Forelimb muscle (tissue), 1 donor: ENCODE measurements at places on chromosomes 1 and 21. TPM values are rescaled to one million over a fixed set of nuclear protein-coding genes. Genes with fewer than 3 reads are reported as not detected.

BRINP2 gene
- polyA plus RNA-seq: 0.35 TPM

BEND5 gene
- polyA plus RNA-seq: 10.3 TPM

FH gene
- 68.7 TPM for polyA plus RNA-seq

DNA sequence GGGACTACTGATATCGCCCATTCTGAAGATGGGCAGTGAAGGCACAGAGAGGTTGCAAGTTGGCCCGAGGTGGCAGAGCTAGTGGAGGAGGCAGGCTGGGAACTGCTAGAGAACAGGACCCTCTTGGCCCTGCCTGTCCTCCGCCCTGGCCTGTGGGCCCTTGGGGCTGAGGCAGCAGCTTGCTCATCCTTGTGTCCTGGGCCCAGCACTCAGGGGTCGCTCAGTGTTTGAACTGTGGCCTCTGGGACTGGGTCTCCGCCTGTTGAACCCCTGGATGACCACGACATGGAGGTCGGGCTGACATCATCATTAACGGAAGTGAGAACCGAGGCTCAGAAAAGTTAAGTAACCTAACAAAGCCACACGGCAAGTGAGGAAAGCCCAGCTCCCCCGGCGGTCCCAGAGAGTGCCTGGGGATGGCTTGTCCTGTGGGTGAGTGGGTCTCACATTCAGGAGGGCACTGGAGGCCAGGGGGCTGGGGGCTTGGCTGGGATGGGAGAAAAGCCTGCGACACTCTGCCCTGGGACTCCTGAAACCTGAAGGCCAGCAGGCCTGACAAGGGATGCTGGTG, 23.0 kb upstream of the DDOST start:
- DNase-seq: no peak

DNA sequence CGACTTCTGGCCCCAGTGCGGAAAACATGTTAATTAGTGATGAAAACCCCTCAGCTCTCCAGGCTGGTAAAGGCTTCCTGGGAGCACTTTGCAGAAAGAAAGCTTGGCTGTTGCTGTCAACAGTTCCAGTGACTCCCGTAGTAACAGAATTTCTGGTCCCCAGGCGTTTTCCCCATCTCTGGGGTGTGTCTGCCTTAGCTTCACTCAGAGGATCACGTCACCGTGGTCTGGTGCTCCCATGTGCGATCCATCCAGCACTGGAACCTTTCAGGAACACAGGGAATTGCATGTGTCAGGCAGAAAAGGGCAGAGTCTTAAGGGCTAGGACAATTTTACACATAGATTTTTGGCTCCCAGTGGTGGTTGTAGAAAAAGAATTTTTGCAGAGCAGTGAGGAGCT, 470.4 kb upstream of the USP24 start:
- no peak for DNase-seq

- no peak for DNase-seq
Measured at GRCh38 chr1:228508840-228509415, 21.7 kb downstream of the RNF187 start.

IGSF3 gene
- 22.1 TPM for polyA plus RNA-seq

- no peak for DNase-seq
Measured at GRCh38 chr1:117275055-117275454, 64.3 kb upstream of the VTCN1 start.

CAMSAP2 gene
- polyA plus RNA-seq: 17.6 TPM

DNA sequence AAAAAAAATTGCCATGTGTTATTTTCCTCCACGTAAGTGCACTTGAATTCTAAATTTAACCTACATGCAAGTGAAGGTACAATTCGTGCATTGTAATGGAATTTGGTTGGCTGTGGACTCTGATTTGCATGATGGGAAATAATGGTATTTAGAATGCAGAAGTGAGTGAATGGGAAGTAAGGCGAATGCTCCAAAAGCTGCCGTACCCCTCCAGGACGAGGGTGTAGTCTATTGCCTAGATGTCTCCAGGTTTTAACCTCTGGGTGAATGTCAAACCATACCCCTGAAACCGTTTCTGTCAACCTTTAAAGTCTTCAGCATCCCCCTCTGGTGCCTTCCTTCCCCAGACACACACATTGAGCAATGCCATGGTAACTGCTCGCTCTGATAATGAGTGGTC, 44.5 kb downstream of the KIAA0040 start:
- DNase-seq: no peak

GRCh38 chr1:25550683-25551310, 7.4 kb downstream of the LDLRAP1 start:
- no peak for DNase-seq

GRCh38 chr1:18461656-18462055, 19.1 kb upstream of the KLHDC7A start:
- DNase-seq: no peak

- no peak for DNase-seq
Measured at GRCh38 chr1:36888811-36889477, 145.4 kb downstream of the GRIK3 start.

- DNase-seq: no peak
Measured at GRCh38 chr1:47182676-47183235, 7.1 kb downstream of the PDZK1IP1 start.

- no peak for DNase-seq
Measured at GRCh38 chr1:204102029-204102611, 29.2 kb downstream of the SOX13 start.

DNA sequence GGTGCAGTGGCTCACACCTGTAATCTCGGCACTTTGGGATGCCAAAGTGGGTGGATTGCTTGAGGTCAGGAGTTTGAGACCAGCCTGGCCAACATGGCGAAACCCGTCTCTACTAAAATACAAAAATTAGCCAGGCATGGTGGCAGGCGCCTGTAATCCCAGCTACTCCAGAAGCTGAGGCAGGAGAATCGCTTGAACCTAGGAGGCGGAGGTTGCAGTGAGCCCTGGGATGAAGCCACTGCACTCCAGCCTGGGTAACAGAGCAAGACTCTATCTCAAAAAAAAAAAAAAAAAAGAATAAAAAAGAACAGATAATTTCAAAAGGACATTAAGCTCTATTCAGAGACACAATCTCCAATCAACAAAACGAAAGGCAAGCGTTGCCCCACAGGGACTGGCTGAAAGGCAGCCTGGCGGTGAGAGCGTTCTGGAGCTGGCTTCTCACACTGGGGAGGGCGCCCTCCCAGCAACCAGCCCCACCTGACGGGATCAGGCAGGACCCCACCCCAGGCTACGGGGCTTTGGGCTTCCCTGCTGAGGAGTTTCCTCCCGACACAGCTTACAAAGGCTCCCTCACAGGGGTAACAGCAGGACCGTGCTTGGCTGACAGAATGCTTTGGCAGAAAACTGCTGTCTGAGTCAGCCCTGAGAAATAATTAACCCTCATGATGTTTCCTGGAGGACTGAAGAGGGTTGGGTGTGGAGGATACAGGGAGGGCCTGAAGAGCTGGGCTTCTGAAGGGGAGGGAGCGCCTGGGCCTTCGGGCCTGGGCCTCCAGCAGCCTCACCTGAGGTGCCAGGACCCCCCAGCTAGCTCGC, 31.1 kb upstream of the SRP9 start:
- DNase-seq: no peak

GRCh38 chr1:154869351-154870114, 548 bp downstream of the KCNN3 start:
- DNase-seq: no peak

- no peak for DNase-seq
Measured at GRCh38 chr21:27505516-27505915, 538.6 kb upstream of the ADAMTS5 start.

GRCh38 chr1:11499601-11500331, 20.8 kb downstream of the DISP3 start:
- no peak for DNase-seq

LCA5L gene
- 1.3 TPM for polyA plus RNA-seq

- DNase-seq: no peak
Measured at GRCh38 chr1:19133360-19133759, 76.7 kb downstream of the UBR4 start.

- DNase-seq: no peak
Measured at GRCh38 chr1:229596925-229597699, 28.8 kb downstream of the TAF5L start.

- DNase-seq: peak; percentile 46
Measured at GRCh38 chr1:218299416-218299815, 14.3 kb downstream of the RRP15 start.

DNA sequence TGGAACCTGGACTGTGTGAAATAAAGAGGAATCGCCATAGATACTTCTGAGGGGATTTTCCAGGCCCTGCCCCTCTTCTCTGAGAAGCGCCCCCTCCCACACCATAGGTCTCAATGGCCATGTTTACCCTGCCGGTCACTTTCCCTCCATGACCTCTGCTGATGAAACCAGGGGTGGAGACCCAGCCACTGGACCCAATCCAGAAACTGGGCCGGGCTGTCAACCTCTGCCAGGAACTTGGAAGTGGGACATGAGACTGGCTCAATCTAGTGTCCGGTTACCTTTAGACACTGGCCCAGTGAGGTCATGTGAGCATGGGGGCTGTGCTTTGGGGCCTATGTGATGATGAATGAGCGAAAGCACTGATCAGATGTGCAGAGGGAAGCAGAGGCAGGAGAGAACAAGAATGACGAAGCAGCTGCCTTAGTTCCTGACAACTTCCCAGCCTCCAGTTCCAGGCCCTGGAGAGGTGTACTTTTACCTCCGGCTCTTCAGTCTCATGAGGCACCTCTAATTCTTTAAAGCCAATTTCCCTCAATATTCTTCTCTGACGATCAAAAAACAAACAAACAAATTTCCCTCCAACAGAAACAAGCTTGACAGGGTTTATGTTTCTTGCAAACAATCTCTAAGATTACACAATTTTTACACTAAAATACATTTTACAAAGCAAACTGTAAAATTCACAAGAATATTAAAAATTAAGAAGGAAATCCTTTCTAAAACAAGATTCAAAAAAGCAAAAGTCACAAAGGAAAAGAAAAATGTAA, 4.9 kb downstream of the ASAP3 start:
- no peak for DNase-seq

DNA sequence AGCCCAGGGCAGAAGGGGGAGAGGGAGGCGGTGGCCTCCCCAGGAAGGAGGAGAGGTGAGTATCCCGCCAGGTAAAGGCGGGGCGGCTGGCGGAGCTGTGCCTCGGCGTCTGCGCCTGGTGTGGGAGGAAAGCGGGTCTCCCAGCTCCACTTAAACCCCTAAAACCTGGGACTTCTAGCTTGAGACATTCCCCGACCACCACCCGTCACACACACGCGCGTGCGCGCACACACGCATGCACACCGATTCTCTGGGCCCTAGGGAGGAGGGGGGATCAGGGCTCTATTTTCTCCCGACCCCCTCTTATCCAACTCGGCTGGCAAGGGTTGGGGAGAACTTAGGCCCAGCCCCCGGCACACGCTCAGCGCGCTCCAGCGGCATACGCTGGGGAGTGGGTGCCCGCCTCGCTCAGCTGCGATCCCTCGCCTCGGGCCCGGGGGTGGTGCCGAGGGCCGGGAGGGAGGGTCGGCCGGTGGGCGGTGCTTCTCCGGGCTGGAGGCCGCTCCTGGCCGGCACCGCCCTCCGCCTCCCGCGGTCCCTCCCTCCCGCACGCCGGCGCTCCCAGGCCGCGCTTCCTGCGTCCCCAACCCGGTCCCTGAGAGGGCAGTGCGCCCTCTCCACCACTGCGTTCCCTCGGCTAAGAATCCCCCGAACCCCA, at the start of gene TMEM51:
Gene TMEM51 (plus strand): TSS at position 564 of the 658 bp plus-strand sequence. CDS start 61,341 bp downstream, outside the sequence.
- DNase-seq: no peak

DNA sequence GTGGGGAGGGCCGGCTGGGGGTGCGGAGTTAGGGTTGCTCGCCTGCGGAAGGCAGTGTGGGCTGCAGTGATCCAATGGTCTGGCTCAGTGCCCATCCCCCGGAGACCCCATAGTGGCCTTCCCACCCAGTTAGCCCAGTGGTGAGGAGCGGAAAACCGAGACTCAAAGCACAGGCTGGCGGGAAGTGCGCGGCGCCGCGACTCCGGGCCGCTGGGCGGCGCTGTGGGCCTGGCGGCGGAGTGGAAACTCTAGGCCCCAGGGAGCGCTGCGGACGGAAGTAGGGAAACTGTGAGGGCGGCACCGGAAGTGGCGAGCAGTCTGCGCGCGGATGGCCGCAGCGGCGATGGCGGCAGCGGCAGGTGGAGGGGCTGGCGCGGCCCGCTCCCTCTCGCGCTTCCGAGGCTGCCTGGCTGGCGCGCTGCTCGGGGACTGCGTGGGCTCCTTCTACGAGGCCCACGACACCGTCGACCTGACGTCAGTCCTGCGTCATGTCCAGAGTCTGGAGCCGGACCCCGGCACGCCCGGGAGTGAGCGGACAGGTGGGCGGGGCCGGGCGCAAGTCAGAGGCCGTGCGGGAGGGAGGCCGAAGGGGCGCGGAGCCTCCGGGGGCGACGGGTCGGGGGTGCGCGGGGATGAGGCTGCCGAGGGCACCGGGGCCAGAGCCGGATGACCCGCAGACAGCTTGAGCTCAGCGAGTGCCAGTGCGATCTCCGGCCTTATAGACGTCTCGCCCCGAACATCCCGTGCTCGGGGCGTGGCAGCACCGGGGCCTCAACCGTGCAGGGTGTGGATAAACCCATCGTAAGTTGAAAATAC, at the start of gene ADPRS:
Gene ADPRS (plus strand): TSS at position 316 of the 816 bp plus-strand sequence. CDS start 13 bp downstream, at position 329.
- peak; percentile 67 for DNase-seq

DNA sequence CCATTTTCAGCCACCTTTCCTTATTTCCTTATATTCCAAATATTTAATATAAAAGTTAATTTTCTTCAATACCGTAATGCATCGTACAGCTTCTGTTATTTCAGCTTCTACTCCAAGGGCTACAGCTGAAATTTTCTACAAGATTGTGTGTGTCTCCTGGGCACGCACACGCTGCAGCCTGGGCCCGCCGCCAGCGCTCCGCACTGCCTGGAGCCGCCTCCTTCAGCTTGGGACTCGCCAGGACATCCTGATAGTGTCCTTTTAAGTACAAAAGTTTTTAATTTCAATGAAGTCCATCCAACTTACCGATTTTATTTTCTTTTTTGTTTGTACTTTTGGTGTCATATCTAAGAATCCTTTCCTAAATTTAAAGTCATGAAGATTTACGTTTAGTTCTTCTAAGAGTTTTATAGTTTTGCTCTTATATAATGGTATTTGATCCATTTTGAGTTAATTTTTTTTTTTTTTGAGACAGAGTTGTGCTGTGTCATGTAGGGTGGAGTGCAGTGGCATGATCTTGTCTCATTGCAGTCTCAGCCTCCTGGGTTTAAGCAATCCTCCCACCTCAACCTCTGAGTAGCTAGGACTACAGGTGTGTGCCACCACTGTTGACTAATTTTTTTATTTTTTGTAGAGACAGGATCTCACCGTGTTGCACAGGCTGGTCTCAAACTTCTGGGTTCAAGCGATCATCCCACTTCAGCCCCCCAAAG, 82.8 kb downstream of the AXDND1 start:
- DNase-seq: no peak

- no peak for DNase-seq
Measured at GRCh38 chr1:226107471-226108460, 45.2 kb downstream of the H3-3A start.

IFI16 gene
- 28.6 TPM for polyA plus RNA-seq

- DNase-seq: no peak
Measured at GRCh38 chr1:95086949-95087533, 14.3 kb upstream of the ALG14 start.

MAD2L2 gene
- 27.2 TPM for polyA plus RNA-seq

DNA sequence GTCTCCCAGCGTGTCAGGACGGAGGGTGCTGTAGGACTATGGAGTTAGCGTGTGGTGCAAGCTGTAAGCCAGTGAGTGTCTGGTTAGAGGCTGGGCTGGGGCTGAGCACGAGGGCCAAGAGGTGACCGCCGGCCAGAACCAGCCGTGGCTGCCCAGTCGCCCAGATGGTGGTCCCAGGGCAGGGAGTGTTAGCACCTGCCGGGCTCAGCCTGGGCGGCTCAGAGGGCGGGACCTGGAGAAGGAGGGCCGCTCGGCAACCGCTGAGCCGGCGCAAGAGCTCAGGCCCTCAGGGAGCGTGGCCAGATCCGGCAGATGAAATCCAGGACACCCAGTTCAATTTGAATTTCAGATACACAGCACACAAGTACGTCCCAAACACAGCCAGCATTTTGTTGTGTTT, 87.9 kb downstream of the PRDM16 start:
- DNase-seq: no peak

GRCh38 chr1:229507502-229507901, 639 bp downstream of the NUP133 start:
- DNase-seq: no peak
